ENCODE measurements at places on chromosomes 5 and 9. TPM values are rescaled to one million over a fixed set of nuclear protein-coding genes. Genes with fewer than 3 reads are reported as not detected.

The PKD2L2 gene
- total RNA-seq, result not detected

- peak; percentile 62 for DNase-seq
Observed at GRCh38 chr5:32072054-32072453, 102.1 kb downstream of the GOLPH3 start.

The PHF24 gene
- total RNA-seq, result 0.39 TPM

DNA sequence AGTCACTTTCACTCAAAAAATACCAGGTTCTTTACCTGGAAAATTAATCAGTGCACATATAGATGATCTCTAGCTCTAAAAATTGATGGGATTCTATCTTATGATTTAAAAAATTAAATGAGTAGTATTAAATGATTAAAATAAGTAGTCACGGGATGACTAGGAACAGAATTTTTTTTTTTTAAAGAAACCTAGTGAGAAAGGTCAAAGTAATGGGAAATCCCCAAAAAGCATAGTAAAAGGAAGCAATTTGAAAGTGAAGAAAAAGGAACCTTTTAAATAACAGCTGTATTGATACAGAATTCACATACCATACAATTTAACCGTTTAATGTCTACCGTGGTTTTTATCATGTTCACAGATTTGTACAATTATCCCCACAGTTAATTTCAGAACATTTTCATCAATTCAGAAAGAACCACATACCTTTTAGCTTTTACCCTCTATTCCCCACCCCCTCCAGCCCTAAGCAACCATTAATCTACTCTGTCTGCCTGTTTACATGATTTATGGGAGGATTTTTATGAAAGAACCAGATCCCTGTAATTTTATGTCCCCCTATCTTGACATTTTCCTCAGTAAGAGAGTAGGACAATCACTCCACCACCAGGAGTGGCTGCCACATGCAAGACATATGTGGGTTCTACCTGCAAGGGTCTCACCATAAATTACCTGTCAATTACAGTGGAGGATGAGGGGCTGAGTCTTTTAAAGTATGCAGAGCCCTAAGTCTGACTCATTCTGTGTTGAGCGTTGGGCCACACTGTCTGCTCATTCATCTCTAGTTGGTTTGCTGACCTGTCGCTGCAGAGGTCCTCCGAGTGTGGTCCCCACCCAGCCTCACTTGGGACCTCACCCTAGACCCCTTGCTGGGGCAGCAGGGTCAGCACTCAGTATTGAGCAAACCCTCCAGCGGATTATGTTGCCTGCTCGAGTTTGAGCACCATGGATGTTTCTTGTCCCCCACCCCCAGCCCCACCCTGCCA lies 16.0 kb downstream of the ANKRD33B start:
- no peak for DNase-seq
